ENCODE measurements at places on chromosomes 16 and 17.

DNA sequence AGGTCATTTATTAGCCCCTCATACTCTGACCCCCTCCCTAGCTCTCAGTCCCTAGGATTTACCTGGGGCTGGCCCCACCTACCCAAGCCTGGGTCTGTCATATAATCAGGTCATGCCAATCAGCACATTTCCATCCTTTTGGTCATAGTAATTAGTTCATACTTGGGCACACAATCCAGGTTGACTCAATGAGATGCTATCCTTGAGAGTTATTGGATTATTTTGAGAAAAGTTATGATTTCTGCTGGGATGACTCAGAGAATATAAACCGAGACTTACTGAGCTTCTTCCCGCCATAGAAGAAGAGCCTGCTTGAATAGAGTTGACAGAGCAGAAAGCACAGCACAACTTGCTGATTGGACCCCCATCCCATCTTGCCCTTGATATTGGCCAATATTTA is 331.5 kb downstream of the CBLN1 start:
- peak; percentile 8 for DNase-seq

- DNase-seq: no peak
Measured at GRCh38 chr16:1917056-1917664, 1.1 kb downstream of the HS3ST6 start.

DNA sequence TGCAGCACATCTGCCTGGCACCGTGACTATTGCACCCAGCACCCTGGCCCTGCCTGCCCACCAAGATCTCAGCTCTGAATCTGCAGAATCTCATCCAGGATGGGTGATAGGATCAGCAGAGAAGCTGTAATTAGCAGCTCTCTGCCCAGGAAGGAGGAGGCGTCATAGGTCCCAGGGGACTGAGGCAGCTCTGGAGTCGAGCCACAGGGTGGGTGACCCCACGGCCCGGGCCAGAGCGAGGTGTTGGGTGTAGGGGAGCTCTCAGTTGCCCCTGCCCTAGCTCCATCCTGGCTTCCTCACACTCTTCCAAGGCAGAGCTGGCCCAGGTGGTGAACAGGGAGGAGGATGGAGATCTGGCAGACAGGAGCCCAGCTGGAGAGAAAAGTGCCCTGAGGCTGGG is 18.2 kb upstream of the FAM83G start:
- no peak for DNase-seq

- no peak for DNase-seq
Measured at GRCh38 chr17:7944326-7944725, 12.3 kb downstream of the CNTROB start.

DNA sequence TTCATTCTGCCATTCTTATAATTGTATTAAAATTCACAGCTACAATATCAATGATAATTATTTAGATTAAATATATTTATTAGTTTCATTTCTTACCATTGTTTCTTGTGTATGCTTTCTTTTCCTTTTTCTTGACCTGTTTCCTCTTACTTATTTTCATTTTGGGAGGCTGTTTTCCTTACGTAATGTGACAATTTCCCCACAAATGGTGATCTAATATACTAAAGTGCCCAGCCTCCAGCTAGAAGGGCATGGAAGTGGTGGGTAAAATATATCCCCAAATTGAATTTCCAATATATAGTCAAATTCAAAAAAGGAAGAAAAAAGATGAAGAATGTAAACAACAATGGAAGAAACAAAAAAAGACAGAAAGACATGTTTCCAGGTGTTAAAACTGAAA is 1.5 kb upstream of the ABCA6 start:
- DNase-seq: no peak

GRCh38 chr16:52677501-52677900 is 130.6 kb upstream of the TOX3 start:
- DNase-seq: no peak

DNA sequence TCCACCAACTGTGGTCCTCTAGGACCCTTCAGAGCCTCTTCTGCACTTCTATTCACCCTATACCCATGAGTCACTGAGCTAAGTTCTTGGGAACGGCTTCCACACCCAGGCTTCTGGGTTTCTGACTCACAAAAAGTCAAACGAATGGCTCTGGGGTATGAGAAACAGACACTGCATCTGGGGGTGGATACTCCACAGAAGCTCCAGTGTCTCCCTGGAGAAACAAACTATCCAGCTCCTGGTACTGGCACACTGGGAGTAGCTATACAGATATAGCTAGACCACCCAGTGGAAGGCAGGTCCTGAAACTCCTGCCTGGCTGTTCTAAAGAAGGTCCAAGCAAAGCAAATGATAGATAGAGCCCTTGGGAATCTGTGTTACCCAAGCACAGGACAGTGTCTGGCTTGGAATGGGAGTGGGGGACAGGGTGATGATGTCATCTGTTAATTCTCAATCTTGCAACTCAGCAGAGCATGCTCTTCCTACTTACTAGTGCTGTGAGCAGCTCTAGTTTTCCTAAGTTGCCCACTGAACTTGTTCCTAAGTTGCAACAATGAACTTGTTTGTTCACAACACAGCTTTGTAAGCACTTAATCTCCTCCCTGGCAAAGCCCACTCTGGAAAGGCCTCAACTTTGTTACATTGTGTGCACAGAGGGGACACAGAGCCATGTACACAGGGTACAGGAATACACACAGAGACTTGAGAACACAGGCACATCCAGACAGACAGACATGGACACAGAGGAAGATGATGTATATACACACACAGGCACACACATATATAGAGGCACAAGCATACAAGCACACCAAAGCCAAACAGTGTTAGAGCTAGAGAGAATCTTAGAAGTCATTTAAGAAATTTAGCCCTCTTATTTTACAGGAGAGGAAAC is 6.7 kb downstream of the MMP28 start:
- peak; percentile 96 for DNase-seq

GRCh38 chr17:30249460-30249859 is 14.0 kb upstream of the SLC6A4 start:
- DNase-seq: no peak

GRCh38 chr17:48011405-48012150 is 26.0 kb downstream of the COPZ2 start:
- DNase-seq: peak; percentile 48

DNA sequence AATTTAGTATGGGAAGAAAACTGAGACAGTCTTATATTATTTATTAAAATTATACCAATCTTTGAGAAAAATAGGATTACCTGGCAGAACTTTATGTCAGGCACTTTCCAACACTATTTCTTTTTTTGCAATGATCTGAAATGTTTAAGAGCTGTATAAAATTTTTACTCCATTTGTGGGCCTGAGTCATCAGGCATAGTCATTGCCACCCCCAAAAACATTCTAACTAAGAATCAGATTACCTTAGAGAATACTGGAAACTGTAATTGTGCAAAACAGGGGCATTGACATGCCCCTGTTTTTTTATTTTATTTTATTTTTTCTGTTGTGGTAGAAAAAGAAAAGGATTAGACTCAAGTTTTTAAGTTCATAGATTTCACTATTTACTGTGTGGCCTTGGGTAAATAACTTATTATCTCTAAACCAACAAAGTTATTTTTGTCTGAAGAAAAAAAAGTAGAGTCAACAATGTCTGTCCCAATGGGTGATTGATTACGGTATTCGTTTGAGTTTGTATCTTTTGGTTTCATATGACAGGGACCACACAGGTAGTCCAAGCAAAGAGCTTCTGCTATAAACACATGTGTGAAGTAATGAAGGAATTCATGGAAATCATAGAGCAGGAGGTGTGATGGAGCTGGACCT is 24.6 kb downstream of the VAT1L start:
- DNase-seq: peak; percentile 29

DNA sequence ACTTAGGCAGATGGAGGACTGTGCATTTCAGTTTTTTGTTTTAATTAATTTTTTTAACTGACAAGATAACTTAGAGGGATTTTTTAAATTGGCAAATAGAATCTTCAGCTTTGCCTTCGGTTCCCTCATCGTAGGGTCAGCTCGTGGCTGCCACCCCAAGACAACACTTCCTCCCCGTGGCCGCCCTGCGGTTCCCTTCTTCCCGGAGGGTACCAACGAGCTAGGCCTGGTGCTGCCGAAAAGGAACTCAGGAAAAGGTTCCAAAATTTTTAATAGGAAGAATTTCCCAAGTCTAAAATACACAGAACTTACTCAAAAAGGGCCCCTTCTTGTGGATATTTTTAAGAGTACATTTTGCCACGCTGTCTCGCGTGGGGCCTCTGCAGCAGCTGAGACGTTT is 210.4 kb upstream of the CHMP6 start:
- DNase-seq: no peak

DNA sequence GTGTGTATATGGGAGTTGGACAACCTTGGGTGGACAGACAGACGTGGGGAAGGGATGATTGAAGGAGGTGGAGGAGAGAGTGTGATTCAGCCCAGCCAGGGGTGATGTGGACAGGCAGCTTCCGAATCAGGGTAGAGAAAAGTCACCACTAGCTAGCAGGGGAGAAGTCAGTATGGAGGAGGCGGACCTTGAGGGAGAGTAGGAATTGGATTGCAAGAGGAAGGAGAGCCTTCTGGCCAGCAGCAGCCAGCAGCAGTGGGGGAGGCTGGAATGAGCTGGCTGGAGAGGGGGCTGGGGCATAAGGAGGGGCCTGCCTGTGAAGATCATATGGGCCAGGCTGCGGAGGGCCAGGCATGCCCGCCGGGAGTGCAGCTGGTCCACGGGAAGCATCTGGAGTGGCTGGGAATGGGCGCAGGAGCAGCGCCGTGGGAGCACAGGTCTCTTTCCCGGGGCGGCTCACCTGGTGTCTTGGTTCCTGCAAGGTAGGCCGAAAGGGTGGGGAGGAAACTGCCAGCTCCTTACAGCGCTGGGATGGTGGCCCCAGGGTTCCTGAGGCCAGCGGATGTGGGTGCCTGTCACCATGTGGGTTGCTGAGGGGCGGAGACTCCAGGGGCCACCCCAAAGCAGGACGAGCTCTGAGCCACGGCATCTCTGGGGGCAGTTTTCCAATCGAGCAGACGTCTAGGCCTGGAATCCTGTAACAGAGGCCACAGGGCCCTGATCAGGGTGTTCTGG is 235.3 kb downstream of the SEC14L1 start:
- DNase-seq: peak; percentile 91

DNA sequence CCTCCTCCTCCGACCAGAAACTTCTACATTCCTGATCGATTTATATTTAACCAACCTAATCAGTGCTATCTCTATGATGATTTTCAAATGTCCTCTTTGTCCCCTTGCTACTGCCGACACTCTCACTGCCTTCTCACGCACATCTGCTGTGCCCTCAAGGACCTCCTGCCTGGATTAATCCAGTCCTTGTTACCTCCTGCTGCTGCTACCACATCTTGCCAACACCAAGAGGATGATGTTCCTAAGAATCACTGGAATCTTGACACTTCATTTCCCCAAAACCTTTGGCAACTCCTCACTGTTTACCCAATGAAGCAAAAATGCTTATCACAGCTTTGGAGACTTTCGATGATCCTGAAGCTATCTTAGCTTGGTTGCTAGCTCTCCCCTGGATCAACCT is 287.3 kb upstream of the AXIN2 start:
- no peak for DNase-seq

DNA sequence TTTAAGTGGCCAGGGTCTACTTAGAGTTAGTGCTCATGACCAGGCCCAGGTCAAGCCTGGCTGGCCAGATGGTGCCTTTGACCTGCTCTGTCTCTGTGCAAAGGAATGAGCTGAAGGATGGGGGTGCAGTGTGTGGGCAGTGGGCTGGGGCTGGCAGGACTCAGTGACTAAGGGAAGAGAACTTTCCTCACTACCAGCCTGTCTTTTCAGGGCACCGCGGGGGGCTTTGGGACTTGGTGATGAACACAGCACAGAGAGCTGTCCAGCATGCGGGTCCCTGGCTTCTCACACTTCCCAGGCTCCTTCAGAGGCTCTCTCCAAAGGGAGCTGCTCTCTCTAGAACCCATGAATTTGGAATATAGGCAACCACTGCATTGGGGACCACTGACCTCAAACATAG is 43.0 kb upstream of the STH start:
- no peak for DNase-seq

GRCh38 chr17:78929908-78930775 is 5.0 kb upstream of the TIMP2 start:
- DNase-seq: no peak

DNA sequence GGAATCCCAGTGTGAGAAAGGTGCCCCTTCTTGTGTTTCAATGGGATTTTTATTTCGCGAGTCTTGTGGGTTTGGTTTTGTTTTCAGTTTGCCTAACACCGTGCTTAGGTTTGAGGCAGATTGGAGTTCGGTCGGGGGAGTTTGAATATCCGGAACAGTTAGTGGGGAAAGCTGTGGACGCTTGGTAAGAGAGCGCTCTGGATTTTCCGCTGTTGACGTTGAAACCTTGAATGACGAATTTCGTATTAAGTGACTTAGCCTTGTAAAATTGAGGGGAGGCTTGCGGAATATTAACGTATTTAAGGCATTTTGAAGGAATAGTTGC is 567 bp downstream of the UBB start:
- peak; percentile 43 for DNase-seq

- no peak for DNase-seq
Measured at GRCh38 chr16:58056580-58056979, 31.0 kb downstream of the MMP15 start.

- no peak for DNase-seq
Measured at GRCh38 chr16:78768718-78769117, 669.3 kb downstream of the WWOX start.

- DNase-seq: no peak
Measured at GRCh38 chr17:82179946-82180475, 32.6 kb downstream of the CCDC57 start.

GRCh38 chr17:59155439-59156177 is at the start of gene PRR11:
PRR11 (plus strand) TSS chr17:59155746; CDS start chr17:59169753, 14,007 bp downstream.
- peak; percentile 100 for DNase-seq

- DNase-seq: peak; percentile 12
Measured at GRCh38 chr17:20200016-20200795, 191.0 kb downstream of the SPECC1 start.

DNA sequence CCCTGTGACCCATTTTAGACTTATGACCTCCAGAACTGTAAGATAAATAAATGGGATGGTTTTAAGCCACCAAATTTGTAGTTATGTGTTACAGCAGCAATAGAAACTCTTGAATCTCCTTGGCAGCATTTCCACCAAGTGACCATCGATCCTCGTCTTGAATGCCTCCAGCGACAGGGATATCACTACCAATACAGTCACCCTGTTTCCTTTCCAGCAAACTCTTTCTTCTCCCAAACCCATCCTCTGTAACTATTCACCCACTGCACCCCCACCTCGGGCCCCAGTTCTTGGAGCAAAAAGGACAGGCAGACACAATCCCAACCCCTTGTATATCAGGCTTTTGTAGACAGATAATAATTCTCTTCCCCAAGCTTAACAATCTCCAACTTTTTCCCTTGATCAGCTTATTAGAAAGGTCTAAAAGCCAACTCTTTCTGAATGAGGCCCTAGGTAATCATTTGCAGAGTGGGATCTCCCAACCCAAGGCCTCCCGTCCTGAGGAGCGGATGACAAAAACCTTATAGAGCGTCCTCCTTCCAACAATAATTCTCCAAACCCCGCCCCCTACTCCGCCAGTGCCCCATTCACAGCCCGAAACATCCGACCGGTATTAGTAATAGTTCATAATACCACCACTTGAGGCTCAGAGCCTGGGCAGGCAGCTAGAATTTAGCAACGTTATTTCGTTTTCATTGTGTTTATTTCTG is 14.7 kb upstream of the PLLP start:
- DNase-seq: peak; percentile 78

All from fibroblast of mammary gland (primary cell).